Urinary bladder (tissue), 4 donors: ENCODE measurements at places on chromosomes 13 and 19. TPM values are rescaled to one million over a fixed set of nuclear protein-coding genes. Genes with fewer than 3 reads are reported as not detected.

GRCh38 chr13:50915565-50915964, 6.0 kb downstream of the RNASEH2B start:
- DNase-seq: no peak

GRIN3B gene
- polyA plus RNA-seq: 0.06 TPM

PDX1 gene
- polyA plus RNA-seq: not detected

DNA sequence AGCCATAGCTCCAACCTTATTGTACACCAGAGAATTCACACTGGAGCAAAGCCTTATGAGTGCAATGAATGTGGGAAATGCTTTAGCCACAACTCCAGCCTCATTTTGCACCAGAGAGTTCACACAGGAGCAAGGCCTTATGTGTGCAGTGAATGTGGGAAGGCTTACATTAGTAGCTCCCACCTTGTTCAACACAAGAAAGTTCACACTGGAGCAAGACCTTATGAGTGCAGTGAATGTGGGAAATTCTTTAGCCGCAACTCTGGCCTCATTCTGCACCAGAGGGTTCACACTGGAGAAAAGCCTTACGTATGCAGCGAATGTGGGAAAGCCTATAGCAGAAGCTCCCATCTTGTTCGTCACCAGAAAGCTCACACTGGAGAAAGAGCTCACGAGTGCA, 5.9 kb upstream of the TRAPPC2B start:
- no peak for DNase-seq

- DNase-seq: no peak
Observed at GRCh38 chr13:51457086-51457815, 4.4 kb upstream of the INTS6 start.

DNA sequence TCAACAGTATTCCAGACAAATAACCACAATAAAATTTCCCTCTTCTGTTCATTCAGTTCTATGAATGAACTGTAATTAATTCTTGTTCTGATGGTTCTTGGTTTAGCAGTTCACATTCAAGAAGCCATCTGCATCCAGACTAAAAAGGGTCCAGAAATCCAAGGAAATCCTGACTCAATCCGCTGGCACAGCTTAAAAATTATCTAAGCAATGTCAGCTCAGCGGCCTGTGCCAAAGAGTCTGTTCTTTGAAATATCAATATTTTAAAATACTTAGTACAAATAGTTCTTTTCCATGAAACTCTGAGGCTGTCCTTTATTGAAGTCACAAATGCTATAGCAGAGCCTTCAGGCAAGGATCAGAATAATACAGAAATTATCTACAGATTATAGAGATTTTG, 57.2 kb downstream of the DHRS12 start:
- DNase-seq: no peak

HIPK4 gene
- polyA plus RNA-seq: 0.20 TPM

DNA sequence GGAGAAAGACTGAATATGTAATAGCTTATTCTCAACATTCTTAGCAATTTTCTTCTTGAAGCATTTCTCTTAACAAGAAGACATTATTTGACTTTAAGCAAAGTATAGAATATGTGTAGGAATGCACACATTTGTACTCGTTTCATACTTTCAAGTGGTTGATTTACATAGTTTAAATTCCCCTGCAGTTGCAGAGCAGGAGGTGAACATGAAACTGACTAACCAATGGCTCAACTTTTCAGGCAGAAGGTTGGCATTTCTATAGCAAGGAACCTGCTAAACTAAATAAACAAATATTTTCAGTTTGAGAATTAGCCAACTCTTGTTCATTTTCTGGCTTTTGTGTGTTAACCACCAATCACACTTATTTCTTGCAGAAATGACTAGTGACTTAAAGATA, 145.4 kb upstream of the MYO16 start:
- DNase-seq: no peak

GRCh38 chr13:27263438-27263837, 7.2 kb upstream of the RASL11A start:
- DNase-seq: no peak

DNA sequence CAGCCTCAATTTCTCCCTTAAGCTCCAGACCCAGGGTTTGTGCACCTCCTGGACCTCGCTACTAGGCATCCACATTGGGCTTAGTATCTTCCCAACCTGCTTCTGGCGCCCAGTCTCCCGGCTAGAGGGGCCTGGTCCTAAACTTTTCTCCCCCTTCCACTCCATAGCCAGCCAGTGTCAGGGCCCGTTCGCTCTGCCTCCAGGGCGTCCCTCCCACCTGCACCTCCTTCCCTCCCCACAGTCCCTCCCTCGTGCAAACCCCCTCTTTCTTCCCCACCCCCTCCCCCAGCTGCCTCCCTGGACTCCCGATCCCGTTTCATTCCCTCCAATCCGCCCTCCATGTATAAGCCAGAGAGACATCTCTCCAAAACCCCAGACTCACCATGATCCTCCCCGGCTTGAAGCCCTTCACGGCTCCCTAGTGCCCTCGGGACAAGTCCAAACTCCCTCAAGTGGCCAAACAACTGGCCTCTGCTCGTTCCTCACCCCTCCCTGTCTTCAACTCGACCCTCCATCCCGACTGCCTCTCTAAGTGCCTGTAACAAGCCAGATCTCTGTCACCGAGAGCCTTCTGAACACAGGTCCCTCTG, 997 bp upstream of the SAMD4B start:
- no peak for DNase-seq

GRCh38 chr13:64130600-64130999, 2715.0 kb upstream of the PCDH20 start:
- no peak for DNase-seq

F7 gene
- 0.30 TPM for polyA plus RNA-seq

- no peak for DNase-seq
Observed at GRCh38 chr19:48258350-48258749, 2.6 kb upstream of the CARD8 start.

DNA sequence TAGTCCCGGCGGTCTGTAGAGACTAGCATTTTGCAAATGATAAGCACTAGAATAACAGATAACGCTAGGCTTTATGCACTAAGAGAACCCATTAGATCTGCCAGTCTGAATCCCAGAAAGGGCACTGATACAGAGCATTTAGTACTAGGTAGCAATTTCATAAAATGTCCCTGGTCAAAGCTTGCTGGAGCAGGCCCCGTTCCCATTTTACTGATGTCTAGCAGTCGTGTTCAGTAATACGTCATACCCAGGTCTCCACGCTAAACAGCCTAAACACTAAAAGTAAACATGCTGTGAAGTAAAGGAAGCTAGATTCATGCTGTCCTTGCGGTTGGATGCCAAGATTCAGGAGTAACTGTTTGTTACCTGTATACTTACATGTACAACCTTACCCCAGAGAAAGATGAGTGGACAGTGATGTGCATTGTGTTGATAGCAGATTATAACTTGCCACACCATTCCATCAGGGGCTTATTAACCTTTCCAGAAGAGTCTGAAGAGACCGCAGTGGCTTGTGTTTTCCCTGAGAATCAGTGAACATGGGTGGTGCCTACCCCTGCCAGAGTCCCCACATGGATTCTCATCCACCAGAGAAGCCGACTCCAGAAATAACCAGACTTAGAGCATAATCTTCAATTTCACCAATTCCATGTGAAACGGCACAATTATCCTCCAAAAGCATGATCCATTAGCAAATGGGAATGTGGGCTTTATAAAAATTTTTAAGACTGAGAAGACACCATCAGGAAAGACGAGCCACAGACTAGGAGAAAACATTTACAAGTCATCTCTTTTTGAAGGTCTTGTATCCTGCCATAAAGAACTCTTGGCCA, 3.4 kb upstream of the RPS11 start:
- no peak for DNase-seq

GRCh38 chr13:46481166-46481565, 71.8 kb upstream of the LRCH1 start:
- no peak for DNase-seq

GRCh38 chr13:95643936-95644598, 439 bp downstream of the DZIP1 start:
- no peak for DNase-seq

ACP7 gene
- 0.05 TPM for polyA plus RNA-seq

GRCh38 chr19:56291867-56292266, 19.3 kb downstream of the EDDM13 start:
- no peak for DNase-seq

DNA sequence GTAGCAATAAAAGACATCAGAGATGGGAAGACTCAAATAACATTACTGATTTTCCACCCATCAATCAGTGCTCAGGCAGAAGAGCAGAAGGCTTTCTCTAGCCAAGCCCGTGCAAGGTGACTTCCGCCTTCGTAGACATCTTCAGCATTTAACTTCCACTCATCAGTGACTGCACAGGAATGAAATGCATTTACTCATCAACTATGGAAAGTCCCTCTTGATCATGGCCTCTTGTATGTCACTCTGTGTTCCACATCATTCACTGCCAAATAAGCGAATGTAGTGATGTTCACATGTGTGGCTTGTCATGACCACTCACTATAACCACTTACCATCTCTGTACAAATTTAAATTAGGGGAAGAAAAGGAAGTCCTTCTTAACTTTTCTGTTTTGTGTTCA, 49.4 kb downstream of the SACS start:
- DNase-seq: no peak

DNA sequence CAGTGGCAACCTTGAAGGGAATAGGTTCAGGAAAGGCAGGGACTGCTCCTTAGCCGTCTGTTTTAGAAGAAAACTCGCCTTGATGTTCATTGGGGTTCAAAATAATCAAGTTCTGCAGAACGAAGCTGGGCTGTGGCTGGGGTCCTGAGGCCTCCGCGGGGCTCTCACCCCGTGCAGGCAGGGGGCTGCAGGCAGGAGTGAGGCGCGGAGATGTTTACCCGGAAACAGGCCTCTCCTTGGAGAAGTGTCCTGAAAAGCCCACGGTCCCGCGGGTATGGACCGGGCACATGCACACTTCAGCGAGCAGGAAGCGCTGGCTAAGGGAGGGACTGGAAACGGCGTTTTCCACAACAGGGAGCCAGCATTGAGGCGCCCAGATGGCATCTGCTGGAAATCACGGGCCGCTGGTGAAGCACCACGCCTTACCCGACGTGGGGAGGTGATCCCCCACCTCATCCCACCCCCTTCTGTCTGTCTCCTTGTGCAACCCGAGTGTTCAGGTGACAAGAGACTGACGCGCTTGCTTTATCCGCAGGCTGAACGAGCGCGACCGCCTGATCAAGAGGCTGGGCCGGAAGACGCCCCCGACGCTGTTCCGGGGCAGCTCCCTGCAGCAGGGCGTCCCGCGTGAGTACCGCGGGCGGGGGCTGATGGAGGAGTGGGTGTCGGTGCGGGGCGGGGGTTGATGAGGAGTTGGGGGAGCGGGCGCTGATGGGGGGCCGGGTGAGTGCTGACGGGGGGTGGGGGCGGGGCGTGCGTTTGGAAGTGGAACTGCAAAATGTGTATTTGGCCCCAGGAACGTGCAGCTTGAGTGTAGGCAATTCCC, 39.6 kb downstream of the SHISA2 start:
- DNase-seq: no peak

- no peak for DNase-seq
Observed at GRCh38 chr19:32631381-32631780, 43.6 kb downstream of the ANKRD27 start.

- no peak for DNase-seq
Observed at GRCh38 chr19:4097501-4097900, 26.4 kb downstream of the MAP2K2 start.

- no peak for DNase-seq
Observed at GRCh38 chr13:85541476-85541875, 257.7 kb downstream of the SLITRK6 start.
